ENCODE measurements at places on chromosomes 11 and 22.
A peak's percentile ranks its signal among the peaks of the same experiment; 100 is the strongest.

DNA sequence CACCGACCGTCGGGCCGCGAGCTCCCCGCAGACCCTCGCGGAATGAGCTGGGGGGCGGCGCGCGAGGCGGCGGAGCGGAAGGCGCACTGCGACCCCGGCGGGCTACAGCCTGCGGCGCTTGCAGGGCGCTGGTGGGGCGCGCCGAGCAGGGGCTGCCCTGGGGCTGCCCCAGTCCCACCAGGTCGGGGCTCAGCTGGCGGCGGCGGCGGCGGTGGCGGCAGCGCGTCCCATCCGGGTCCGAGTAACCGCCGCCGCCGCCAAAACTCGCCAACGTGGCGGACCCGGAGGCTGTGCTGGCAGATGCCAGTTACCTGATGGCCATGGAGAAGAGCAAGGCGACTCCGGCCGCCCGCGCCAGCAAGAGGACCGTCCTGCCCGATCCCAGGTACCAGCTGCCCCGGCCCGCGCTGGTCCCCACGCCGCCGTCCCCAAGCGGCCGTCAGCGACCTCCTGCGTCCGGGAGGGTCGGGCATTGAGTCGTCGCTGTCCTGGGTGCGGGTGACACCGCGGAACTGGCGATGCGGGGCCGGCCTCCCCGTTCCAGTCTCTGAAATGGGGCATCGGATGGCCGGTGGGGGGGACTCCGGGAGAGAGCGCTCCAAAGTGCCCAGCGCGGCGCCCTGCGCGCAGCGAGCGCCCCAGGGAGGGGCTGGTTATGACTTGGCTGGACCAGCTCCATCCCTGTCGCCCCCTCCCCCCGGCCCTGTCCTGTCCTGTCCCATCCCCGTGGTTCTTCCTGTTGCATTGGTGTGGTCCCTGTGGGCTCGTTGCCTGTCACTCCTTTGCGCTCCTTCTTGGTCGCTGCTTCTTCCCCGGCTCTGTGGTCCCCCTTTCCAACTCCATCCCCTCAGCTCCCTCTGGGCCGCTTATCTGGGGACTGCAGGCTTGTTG, 63.5 kb downstream of the CRYBB2 start:
- DNase-seq: no peak

- peak; percentile 24 for DNase-seq
Observed at GRCh38 chr11:9313648-9314290, 624 bp downstream of the TMEM41B start.

- DNase-seq: peak; percentile 61
Observed at GRCh38 chr11:36300650-36301049, 4.6 kb downstream of the PRR5L start.

- no peak for DNase-seq
Observed at GRCh38 chr11:126772267-126772666, 228.3 kb downstream of the KIRREL3 start.

DNA sequence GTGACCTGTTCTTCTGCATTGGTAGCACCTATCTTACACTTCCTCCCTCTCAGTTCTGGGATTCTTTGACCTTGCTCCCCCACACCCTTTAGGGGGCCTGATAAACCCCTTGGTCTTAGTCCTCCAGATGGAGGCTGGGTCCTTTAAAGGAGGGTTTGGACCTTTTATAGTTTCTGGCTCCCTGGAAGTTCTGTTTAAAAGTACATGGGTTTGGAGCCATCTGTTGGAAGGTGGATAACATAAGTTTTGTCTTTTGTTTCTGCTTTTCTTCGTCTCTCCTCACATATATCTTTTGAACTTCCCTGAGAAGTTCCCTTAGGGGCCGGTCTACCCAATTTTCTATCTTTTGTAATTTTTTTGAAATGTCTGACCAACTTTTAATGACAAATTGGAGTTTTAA, 17.9 kb upstream of the HYLS1 start:
- DNase-seq: no peak

GRCh38 chr11:93500759-93501158, 42.4 kb downstream of the SMCO4 start:
- DNase-seq: no peak

GRCh38 chr11:331358-332060, 10.8 kb upstream of the IFITM3 start:
- DNase-seq: no peak

- no peak for DNase-seq
Observed at GRCh38 chr11:134476435-134477021, 64.5 kb upstream of the B3GAT1 start.

DNA sequence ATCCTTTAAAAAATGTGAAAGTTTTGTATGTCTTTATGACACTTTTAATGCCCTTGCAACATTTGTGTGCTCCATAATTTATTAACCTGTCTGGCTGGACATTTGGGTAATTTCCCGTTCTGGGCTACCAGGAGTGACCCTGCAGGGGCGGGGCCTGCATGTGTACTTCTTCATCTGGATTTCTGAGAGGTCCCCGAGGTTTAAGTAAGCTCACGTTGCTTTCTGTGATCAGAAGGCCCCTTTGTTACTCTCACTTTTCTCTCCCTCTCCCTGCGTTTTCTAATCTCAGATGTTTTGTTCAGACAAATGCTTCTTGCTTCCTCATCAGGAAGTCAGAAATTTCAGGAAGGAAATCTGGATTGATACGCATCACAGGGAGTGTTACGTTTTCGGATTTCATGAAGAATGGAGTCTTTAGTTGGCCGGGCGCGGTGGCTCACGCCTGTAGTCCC, 78.9 kb upstream of the CRYBB3 start:
- no peak for DNase-seq

DNA sequence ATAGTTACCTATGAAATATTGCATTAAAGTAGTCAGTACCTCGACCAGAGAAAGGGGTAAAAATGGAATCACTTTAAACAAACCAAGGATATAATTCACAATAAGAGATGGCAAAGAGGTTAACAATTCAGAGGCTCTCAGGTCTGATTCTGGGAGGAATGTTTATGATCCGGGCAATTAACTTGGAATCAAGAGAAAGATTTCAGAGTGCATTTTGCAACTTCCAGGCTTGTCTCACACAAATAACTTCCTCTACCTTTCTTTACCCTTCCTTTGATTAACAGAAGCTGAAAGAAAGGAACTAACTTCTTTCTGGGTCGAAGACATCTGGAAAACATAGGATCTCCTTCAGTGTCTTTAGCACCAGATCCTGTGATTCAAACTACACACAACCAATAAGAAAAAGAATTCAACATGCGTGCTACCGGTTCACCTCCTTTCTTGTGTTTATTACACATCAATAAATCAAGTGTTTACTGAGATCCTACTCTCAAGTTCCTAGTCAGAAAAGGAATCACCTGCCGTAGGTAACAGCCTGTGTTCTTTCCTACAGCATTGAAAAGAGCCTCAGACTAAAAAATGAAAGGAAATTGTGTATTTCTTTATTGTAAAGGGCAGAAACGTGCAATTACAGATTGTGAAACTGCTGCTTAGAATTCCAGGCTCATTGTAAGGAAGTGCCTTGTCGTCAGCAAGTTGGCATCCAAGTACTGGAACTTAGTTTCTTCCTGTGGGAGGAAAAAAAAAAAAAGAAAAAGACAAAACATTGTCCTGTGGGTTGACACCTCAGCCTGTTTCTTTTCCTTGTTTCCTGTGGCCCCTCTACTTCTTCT, 29.5 kb downstream of the CARD18 start:
- no peak for DNase-seq

- DNase-seq: no peak
Observed at GRCh38 chr11:29679996-29680395, 336.8 kb downstream of the KCNA4 start.

- DNase-seq: peak; percentile 76
Observed at GRCh38 chr22:45612451-45612901, 59.2 kb upstream of the ATXN10 start.

- peak; percentile 85 for DNase-seq
Observed at GRCh38 chr11:560305-561147, at the start of the genes LMNTD2 and RASSF7. Gene LMNTD2 (minus strand): TSS chr11:560738. CDS start chr11:560716, 22 bp downstream. Gene RASSF7 (plus strand): TSS chr11:560970. CDS start chr11:561769, 799 bp downstream.

- no peak for DNase-seq
Observed at GRCh38 chr11:118375978-118376377, 16.6 kb downstream of the UBE4A start.

- DNase-seq: no peak
Observed at GRCh38 chr11:95241681-95242081, 10.7 kb upstream of the SESN3 start.

- DNase-seq: peak; percentile 89
Observed at GRCh38 chr11:45872651-45873356, 12.6 kb upstream of the MAPK8IP1 start.

DNA sequence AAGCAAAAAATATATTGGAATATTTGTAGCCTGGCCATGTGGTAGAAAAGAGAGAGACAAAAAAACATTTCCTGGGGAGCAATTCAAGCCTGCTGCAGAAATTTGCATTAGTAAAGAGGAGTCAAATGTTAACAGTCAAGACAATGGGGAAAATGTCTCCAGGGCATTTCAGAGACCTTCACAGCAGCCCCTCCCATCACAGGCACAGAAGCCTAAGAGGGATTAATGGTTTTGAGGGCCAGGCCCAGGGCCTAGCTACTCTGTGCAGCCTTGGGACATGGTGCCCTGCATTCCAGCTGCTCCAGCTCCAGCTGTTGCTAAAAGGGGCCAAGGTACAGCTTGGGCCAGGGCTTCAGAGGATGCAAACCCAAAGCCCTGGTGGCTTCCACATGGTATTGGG, 46.8 kb downstream of the PGR start:
- DNase-seq: no peak

DNA sequence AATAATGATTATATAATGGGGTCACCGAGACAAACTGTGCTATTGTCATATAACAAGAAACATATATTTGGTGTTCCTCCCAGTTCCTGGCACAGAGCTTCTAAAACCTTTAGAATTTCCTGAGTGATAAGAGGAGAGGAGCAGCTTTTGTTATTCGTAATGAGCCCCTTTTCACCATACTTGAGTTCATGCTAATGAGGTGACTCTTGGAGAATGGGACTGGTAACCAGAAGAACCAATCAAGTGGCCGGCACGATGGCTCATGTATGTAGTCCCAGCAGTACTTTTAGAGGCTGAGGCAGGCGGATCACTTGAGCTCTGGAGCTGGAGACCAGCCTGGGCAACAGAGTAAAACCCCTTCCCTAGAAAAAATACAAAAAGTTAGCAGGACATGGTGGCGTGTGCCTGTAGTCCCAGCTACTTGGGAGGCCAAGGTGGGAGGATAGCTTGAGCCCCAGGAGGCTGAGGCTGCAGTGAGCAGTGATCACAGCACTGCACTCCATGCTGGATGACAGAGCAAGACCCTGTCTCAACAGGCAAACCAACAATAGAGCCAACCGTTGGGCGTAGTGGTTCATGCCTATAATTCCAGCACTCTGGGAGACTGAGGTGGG, 62.7 kb upstream of the FTH1 start:
- DNase-seq: no peak

GRCh38 chr11:34318111-34319037, 39.4 kb downstream of the ABTB2 start:
- DNase-seq: peak; percentile 31

DNA sequence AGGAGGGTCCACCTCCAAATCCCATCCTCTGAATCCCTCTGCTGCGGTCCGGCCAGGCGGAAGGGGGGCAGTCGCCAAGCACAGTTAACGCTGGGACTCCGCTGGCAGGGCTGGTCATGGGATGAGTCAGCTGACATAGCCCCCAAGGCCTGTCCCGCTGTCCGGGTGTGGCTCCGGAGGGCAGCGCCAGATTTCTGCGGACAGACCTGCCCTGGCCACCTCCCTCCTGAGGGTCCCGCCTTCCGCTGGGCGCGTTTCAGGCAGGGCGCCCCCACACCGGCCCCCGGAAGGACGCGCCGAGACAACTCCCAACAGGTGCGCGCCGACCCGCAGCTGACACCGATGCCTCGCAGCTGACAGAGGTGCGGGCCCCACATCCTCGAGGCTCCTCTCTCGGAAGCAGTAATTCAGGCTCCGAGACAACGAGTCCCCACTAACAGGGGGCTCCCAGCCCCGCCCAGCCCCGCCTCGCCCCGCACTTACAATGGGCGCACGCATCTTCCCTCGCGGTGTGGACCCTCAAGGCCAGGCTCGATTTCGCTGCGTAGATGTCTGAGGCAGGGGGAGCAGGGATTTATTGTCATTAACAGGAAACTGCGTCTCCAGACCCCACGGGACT, 607 bp downstream of the PLAAT3 start:
- no peak for DNase-seq

DNA sequence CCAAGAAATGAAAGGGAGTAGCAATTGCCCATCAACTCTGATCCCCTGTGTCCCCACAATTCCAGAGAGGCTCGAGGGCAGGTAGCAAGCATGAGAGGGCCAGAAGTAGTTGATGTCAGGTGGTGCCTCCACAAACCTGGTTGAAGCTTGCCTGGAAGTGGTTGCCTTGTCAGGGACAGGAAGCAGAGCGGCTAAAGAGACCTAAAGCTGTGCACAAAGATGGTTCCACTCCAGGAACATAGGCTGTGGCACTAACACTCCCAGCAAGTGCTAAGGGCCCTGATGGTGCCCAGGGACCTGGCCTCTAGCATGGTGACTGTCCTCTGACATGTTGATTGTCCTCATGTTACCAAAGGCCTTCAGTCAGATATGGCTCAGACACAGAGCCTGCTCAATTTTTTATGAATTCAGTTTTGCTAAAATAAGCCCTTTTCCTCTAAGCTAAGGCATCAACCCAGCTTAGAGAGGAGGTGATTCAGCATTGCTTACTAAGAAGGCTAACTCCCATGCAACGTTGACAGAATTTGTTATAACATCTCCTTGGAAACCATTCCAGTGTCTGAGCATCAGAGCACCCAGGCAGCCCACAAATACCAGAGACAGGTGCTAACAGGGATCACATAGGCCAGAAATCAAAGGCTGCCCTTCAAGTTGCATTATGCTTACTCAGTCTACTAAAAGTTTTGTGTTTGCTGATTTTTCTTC, 196.3 kb upstream of the ARHGAP20 start:
- DNase-seq: peak; percentile 95

- DNase-seq: no peak
Observed at GRCh38 chr11:27968461-27968860, 139.5 kb downstream of the KIF18A start.

- peak; percentile 88 for DNase-seq
Observed at GRCh38 chr11:94149431-94150017, 20.9 kb downstream of the PANX1 start.

GRCh38 chr11:57779276-57779675, 17.7 kb downstream of the CTNND1 start:
- peak; percentile 72 for DNase-seq

GRCh38 chr11:32396331-32396730, 39.0 kb downstream of the WT1 start:
- DNase-seq: no peak

GRCh38 chr22:38781033-38781432, 12.9 kb downstream of the DNAL4 start:
- DNase-seq: no peak

- peak; percentile 68 for DNase-seq
Observed at GRCh38 chr11:128859563-128860441, 7.3 kb downstream of the KCNJ1 start.

DNA sequence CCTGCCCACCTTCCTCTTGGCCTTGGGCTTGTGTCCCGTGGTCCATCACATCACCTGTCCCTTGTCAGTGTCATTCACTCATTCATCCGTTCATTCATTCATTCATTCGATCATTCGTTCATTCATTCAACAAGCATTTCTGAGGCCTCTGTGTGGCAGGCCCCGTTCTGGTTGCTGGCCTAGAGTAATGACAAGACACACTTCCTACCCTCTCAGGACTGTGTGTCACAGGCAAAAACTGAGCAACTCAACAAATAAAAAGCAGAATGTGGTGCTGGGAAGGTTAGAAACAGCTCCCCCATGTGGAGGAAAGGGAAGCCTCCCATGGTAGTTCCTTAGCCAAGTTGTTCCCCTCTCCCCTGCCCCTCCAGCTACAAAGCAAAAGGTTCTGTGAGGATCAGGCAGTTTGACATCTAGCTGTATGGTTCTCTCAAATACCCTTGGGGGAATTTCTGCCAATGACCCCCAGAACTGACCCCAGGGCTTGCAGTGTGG, 1.6 kb upstream of the OMP start:
- peak; percentile 63 for DNase-seq

Measured in choroid plexus epithelial cell (primary cell).